Myocyte (in vitro differentiated cells): ENCODE measurements at places on chromosomes 3 and 15. TPM values are rescaled to one million over a fixed set of nuclear protein-coding genes. Genes with fewer than 3 reads are reported as not detected.

DNA sequence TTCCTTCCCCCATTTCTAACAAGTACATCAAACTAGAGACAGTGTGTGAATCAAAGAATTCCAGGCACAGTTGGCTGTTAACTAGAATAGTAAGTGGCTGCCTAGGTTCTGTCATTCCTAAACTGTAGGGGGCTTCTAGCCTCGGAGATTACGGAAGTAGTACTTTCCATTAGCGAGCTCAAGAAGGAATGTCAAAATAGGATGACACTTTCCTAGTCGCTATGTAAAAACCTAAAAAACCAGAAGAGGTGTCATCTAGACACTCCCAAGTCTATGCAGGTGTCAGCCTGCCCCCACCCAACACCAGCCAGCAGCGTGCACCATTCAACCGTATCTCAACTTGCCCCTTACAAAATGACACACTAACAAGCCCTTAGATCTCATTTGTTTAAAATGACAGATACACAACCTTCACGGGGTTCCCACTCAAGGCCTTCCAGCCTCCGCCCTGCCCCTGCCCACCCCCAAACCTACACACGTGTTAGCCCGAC is 874 bp downstream of the INO80 start:
- DNase-seq = peak; percentile 31

DNA sequence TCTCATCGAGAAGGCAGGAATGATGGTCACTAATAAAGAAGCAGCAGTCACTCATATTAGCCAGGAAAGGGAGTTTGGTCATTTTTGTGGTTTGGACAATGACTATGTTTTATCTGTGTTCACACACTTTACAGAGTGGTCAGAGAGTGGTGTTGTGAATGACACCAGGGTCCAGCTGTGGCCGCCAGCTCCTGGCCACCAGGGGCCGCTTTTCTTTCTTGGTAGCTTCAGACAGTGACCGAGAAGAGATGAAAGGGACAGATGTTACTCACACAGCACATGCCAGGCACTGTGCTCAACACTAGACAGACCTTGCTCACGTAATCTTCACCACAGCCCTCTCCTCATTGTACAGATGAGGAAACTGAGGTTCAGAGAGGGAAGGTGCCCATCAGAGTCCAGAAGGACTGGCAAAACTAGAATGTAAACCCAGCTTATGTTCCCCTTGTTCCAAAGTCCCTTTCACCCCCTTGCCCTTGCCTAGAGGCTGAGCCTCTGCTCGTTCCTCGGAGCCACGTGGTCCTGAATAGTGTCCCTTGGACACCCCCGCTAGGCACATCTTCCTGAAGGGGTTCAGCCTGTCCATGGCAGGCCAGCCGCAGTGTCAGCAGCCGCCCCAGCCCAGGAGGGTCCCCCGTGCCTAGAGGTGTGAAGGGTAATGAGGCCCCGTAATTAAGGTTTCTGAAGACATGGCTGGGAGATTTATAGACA is 55.6 kb downstream of the CYP11A1 start:
- DNase-seq = no peak

Gene NR1I2
- 0.83 TPM in 1 of 2 replicates, not detected in the other for total RNA-seq

DNA sequence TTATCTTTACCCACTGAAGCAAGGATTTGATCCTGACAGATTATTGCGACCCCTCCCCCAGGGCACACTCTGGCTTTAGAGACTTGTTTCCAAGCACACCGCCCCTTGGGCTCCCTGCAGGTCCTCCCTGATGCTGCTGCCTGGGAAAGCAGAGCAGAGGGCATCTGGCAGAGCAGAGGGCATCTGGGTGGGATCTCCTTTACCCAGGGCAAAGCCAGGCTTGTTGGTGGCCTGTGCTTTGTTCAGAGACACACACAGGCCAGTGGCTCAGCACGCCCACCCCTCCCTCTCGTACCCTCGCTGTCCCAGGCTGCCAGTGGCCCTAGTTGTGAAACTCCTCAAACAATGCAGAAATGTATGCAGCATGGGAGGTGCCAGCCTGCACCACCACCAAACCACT is 4.8 kb downstream of the KLF13 start:
- DNase-seq = no peak

DNA sequence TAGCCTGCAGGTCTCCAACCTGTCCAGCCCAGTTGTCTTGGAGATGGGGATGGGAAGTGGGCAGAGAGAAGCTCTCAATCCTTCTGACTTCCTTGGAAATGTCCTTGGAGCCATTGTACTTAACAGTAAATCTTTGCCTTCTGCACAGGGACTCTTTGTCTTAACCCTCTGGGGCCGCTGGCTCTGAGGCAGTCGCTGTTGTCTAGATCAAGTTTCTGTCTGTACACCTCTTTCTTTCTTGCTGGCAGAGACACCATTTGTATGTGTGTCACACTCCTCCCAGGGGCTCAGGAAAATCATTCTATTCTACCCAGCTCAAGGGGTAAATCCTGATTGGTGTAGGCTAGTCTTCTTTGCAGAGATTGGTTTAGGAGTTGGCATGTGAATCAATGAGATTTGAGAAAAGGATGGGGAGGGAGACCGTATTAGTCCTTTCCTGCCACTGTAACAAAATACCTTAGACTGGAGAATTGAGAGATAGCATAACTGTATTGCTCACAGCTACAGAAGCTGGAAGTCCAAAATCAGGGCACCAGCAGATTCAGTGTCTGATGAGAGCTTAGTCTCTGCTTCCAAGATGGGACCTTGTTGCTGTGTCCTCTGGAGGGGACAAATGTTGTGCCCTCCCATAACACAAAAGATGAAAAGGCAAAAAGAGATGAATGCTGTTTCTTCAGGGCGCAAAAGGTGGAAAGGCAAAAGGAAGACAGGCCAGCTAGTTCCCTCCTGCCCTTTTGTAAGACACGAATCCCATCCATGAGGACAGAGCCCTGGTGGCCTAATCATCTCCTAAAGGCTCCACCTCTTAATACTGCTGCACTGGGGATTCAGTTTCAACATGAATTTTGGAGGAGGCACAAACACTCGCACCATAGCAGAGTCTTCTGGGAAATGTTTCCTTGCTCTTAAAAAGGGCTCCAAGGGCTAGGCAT is 66.3 kb downstream of the PPCDC start:
- DNase-seq = no peak

Gene RPUSD3
- total RNA-seq = 34.9 and 43.4 TPM in 2 replicates

DNA sequence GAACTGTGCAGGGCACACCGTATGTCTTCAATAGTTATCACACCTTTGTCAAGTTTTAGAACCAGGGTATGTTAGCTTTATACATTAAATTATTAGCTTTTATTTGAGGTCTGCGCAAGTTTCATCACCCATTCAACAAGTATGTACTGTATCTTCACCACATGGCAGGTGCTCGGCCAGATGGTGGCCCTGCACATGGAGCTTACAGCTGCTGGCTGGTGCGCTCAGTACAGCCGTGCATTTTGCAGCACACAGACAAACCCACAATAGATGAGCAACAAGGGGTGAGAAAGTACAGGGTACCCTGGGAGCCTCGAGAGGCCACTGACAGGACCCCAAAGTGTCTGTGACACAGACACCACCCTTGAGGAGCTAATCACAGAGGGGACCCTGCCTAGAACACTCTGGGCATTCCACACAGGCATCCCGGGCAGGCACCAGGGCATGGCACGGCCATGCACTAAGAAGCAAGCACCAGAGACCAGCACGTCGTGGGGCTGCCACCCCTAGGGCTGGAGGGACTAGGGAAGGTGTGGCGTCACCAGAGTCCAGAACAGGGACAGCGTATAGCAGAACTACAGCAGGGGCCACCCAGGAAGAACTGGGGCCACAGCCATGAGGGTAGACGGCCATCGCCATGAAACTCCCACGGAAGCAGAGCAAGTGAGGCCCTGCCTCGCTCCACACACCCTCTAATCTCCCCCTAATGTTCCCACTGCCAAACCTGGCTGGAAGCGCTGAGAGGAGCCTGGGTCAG is 27.4 kb downstream of the ZXDC start:
- DNase-seq = peak; percentile 79

DNA sequence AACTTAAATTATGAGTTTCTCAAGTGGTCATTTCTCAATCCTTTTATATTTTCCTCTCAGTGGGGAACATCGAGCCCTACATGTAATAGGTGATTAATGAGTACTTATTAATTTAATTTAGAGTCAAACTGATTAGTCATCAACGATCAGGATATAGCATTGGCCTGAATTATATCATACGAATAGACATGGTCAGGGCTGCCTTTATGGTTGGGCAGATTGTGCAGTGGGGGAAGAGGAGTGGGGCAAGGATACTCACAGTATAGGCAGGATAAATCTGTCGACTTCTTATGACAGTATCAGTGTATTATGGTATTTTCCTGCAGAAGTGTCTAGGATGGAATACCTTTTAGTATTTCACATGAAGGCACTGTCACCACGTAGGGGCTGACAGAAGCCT is 27.0 kb downstream of the C2CD4A start:
- no peak for DNase-seq
